ENCODE measurements at places on chromosomes 1 and 21.

- DNase-seq, result no peak
Observed at GRCh38 chr1:85033221-85033620, 15.1 kb downstream of the MCOLN3 start.

DNA sequence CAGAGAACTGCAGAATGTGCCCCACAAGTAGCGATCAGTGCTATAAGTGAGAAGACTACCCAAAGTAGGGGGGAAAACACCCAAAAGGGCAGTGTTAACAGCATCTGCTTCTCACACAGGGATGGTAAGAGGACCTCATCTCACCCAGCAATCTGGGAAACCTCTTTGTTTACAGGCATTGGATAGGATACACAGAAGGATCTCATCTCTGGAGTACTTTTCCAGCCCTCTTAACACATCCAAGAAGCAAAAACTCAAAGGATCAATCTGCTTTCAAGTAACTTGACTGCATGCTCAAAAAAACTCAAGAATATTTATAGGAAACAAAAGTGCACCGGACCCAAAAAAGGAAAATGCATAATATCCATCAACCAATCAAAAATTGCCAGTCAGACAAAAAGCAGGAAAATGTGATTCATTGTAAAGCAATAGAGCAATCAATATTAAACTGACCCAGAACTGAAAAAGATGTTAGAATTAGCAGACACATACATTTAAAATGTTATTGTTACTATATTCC, 311.0 kb upstream of the CXADR start:
- no peak for DNase-seq

DNA sequence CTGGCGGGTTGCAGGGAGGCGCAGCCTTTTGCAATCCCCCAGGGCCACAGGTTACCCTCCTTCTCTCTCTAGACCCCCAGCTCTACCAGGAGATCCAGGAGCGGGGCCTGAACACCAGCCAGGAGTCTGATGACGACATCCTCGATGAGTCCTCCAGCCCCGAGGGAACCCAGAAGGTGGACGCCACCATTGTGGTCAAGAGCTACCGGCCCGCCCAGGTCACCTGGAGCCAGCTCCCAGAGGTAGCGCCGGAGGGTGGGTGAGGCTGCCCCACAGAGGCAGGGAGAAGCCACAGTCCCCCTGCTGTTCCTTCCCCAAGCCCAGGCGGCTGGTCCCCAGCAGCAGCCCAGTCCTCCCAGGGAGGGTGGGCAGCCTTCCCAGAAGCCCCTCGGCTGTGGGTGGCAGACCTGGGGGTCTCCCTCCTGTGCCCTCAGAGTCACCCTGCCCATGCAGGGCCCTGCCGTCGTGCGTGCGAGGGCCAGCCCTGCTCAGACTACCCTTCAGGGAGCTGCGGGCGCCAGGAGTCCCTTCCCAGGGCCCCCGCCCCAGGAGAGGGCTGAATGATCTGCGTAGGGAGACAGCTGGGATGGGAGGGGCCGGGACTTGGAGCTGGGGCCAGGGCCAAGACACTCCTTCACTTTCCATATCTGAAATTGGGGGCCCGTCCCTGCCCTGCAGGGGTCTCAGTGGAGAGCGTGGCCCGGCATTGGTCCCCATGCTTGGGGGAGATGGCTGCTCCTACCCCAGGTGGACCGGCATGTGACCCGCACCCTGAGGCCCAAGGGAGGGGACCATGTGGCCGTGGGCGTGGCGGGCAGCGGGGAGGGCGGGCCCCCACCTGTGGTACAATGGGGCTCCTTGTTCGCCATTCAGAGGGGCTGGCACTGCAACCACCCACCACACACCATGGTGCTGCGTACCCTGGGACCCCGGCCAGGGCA, 12.9 kb downstream of the ARHGEF16 start:
- no peak for DNase-seq

GRCh38 chr1:15681349-15682292, 2.5 kb upstream of the PLEKHM2 start:
- DNase-seq, result no peak

GRCh38 chr1:110328274-110328673, 10.9 kb upstream of the RBM15 start:
- DNase-seq, result no peak

GRCh38 chr1:170662561-170663403, 1.1 kb upstream of the PRRX1 start:
- no peak for DNase-seq

DNA sequence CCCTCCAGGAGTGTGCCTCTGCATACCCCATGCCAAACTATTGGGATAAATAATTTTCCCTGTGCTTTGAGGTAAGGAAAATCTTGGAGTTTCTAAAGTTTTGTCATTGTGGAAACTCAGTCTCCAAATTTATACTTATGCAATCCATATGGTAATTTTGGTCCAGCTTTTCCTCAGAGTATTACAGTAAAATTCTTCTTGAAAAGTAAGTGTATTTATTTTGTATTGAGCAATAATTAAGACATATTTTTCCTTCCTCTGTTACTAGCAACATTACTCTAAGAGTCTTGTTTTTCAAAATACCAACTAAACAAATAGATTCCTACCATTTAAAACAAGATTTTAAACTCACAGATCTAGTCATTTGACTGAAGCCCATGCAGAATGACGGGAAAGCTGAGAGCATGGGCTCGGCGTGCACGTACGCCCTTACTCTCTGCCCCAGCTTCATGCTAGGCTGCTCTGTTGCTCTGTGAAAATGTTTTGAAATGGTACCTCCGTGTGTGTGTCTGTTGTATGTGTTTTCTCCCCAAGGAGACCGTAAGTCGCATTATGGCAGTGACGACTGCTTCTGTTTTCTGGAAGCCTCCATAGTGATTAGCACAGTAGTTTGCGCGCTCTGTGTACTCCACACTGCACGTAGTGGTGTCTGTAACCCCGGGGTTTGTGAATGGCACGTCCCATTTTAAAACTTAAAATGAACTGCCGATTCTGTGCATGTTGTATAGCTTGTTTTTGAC, 165.3 kb downstream of the SDCCAG8 start:
- DNase-seq, result no peak

DNA sequence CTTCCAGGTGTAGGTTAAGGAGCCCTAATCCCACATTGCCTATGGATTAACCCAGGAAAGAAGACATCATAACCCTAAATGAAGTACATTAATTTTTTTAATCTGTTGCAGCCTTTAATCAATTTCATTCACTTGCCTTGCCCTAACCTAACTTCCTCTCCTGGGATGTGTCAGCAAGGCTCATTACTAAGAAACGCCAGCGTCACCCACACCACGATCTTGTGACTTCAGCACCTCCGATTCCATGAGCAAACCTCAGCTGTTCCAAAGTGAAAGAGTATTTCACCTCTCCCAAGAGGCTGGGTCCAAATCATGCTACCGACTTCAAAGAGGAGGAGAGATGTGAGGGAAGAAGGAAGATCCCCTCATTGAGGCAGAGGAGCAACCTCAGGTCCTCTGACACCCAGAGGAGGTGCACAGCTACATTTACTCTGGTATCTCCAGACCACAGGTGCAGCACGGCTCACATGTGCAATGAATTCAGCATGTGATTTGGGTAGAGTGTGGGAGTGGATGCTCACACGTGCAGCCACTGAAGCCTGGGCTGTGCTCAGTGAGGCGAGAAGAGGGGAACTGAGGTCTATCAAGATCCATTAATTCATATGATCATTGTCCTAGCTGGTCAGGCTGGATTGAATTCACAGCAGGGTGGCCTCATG, 134.1 kb downstream of the SLC30A10 start:
- DNase-seq, result no peak

DNA sequence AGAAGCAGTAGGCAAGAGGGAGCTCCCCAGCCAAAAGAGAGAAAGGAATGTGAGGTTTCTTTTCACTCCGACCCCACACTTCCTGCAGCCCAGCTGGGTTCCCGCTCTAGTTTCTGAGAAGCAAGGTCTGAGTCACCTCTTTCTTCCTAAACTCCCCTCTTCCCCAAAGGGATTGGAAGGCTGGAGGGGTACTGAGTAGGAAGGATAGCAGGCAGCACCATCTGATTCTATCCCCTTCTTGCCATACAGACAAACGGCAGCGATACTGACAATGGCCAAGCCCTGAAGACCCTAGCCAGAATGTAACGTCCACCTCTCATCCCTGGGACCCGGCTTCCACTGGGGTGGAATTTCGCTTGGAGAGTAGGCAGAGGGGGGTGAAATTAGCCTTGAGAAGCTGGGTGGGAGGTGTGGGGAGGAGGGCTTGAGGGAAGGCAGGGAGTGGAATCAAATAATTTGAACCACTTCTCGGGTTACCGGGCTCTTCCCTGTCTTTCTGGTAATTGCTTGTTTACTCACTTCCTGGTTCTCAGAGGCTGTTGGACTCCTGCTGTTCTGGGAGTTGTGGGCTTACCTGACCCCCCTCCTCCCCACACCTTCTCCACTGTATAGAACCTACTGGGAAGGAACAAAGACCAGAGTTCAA, 13.2 kb downstream of the IER5 start:
- no peak for DNase-seq

DNA sequence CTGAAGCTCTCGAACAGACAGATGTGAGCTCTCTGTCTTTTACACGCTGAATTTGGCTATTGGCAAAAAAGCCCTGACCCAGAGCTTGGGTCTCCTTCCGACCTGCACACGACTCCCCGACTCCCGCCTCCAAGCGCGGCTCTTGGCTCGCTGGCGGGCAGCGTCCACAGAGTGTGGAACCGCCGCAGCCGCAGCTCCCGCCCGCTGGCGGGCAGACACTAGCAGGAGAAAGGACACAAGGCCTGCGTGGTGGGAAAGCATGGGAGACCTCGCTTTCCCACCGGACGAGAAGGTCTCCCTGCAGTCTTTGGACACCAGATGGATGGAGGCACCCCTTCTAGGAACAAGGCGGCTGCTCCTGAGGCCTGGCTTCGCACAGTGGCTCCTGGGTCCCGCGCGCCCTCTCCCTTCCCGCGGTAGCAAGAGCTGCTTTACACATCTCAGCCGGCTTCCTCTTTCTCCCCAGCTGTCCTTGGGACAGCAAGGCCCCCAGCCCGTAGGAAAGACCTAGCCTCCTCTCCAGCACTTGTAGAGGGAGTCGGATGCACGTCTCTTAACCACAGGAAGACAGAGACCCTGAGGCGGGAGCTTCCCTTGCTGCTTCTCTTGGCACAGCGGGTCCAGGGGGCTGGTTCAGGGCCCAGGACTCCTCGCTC, 92.1 kb downstream of the PRKAB2 start:
- DNase-seq, result no peak

GRCh38 chr1:186633116-186633515, 47.1 kb downstream of the PTGS2 start:
- no peak for DNase-seq

DNA sequence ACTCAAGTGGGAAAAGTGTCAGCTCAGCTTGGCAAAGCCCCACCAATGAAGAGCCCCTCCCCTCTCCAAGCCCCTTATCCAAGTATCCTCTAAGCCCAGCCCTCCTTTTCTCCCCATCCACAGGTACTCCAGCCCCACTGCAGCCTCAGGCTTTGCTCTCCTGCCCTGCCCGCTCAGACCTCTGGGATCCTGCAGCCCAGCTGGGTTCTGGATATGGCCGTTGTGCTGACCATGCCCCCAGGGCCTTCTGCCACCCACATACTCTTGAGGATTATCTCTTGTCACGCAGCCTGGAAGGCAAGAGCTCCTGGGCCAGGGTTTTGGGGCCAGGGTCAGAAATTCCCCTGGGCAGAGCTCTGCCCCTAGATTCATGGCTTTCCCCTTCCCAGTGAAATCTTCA, 4.7 kb downstream of the SHISA4 start:
- no peak for DNase-seq

- DNase-seq, result peak; percentile 90
Observed at GRCh38 chr21:33360881-33361602, 36.3 kb downstream of the IFNAR1 start.

DNA sequence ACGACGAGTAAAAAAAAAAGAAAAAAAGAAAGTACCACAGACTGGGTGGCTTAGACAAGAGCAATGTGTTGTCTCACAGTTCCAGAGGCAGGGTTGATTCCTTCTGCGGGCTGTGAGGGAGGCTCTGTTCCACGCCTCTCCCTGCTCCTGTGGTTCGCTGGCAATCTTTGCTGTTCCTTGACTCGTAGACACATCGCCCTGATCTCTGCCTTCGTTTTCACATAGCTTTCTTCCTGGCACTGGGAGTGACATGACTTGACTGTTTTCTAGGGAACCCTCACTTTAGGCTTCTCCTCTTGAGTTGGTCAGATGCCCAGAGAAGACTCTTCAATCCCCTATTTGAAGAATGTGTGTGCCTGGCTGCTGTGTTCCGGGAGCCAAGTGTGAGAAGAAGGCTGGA, 133.6 kb downstream of the TM2D1 start:
- no peak for DNase-seq

DNA sequence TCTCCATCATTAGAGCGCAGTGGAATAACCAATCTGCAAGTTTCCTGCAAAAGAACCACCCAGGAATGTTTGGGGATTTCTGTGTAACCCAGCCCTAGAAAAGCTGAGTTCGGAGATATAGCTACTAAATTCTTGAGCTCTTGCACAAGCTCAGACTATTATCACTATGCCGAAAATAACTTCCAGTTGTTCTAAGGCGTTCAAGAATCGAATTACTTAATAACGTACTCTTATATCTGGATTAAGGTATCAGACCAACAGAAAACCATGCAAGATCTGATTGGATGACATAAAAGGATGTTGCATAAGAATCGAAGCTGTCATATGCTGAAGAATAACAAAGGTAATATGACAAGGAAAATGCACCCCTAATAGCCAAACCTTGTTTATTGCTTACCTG, 7.5 kb upstream of the LAMC2 start:
- DNase-seq, result no peak

DNA sequence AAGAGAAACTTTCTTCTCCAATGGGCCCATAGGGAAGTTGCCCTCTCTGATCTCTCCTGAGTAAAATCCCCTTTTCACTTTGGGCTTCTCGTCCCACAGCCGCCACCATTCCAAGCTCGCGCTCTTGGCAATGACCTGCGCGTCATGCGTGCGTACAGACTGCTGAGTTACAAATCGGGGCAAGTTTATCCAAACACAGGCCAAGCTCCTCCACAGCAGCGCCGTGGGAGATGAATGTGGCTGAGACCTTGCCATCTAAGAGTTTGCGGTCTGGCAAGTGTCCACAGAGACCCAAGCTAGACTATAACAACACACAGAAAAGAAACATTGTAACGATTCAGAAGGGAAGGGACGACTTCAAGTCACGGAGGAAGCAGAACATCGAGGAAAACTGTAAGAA, 116.3 kb upstream of the SOD1 start:
- no peak for DNase-seq

DNA sequence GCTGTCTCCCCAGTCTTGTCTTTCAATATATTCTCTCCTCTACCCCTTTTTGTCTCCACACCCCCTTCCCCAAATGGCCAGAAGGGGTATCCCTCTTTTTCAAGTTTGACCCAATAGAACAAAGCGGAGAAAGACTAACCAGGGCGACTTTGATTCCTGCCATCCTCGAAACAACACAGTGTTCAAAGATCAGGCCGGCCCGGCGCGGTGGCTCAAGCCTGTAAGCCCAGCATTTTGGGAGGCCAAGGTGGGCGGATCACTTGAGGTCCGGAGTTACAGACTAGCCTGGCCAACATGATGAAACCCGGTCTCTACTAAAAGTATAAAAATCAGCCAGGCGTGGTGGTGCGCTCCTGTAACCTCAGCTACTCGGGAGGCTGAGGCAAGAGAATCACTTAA, 77.0 kb upstream of the IFNAR2 start:
- DNase-seq, result no peak
